ENCODE measurements at places on chromosomes 12 and 14.

DNA sequence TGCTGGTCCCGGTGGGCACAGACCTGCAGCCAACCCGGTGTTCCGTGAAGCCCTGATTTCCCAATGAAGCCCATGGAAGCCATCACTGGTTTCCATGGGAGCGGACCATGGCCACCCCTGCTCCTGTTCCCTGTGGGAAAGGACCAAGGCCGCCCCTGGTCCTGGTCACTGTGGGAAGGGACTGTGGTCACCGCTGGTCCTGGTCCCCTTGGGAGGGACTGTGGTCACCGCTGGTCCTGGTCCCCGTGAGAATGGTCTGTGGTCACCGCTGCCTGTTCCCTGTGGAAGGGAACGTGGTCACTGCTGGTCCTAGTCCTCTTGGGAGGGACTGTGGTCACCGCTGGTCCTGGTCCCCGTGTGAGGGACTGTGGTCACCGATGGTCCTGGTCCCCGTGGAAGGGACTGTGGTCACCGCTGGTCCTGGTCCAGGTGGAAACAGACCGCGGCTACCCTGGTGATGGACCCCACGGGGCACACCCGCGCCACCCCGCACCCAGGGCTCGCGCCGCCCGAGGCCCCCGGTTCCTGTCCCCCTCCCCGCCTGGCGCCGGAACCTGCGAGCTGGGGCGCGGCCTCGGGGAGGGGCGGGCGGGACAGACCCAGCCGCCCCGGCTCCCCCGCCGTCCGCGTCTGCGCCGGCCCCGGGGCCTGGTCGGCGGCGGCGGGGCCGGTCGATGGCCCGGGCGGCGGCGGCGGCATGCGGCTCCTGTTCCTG is at the start of gene GLT1D1:
TSS of gene GLT1D1 (plus strand) at position 594 of the 715 bp plus-strand sequence. CDS start at position 698, 104 bp downstream.
- DNase-seq: no peak

DNA sequence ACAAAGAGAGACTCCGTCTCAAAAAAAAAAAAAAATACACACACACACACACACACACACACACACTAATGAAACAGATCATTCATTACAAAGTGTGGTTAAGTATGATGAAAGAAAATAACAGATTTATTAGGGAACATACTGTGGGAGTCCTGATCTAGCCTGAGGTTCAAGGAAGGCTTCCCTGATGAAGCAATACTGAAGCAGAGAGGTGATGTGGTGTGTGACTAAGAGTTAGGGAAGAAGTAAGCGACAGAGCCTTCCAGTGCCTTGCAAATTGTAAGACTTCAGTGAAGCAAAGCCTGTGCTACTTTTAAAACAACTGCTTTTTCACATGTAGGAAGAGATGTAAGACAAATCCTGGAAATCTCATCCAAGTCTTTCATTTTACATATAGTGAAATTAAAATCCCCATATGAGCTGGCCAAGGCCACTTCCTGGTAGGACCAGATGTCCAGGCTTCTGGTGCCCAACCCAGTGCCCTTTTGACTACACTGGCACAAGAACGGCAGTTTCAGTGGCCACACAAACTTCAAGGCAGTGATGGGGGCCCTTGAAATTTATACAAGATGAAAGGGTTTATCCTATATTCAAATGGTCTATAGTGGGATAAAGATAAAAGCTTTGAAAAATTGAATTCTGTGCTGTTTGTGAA is 86.2 kb downstream of the STON2 start:
- no peak for DNase-seq

- no peak for DNase-seq
These were observed 5.7 kb upstream of the DNAAF2 start for GRCh38 chr14:49640540-49641417.

- no peak for DNase-seq
These were observed 572 bp upstream of the ACSS3 start for GRCh38 chr12:81077329-81077685.

GRCh38 chr12:131919366-131920156 is 9.5 kb upstream of the PUS1 start:
- DNase-seq: no peak

DNA sequence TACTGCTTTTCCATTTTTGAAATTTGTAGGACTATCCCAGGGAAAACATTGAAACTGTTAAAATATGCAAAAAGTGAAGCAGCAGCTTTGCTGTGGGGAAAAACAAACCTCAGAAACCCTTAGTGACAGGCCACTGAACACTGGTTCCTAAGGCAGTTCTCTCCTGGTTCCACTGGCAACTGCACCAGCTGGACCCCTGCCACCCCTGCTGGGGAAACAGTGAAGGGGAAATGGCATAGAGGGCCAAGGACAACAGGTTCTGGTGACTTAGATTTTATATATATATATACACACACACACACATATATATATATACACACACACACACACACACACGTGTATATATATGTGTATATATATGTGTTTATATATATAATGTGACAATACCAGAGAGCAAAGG is 16.2 kb upstream of the KRT7 start:
- DNase-seq: no peak

- DNase-seq: no peak
These were observed 241.4 kb downstream of the PHLDA1 start for GRCh38 chr12:75790219-75790618.

DNA sequence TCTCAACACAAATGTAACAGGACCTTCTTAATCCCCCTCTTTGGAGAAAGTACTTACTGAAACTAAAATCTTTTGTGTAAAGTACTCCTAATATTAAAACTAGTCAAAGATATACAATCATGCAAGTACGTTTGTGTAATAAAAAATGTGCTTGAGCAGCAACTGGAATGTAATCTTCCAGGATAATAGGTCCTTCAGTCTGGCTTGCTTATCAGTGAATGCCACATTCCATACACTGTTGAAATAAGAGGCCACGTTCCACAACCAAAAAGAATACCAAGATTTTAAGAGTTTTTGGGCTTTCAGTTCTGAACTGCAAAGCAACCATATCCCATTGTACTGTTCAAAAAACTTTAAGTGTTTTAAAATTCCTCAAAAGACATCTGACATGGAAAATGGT is 26.2 kb upstream of the GRIN2B start:
- no peak for DNase-seq

GRCh38 chr14:74195623-74196022 is 43.6 kb upstream of the VSX2 start:
- peak; percentile 92 for DNase-seq

- no peak for DNase-seq
These were observed 8.3 kb upstream of the PPP1R13B start for GRCh38 chr14:103855734-103856095.

- DNase-seq: no peak
These were observed 15.8 kb upstream of the OAS2 start for GRCh38 chr12:112962561-112962960.

GRCh38 chr12:2449586-2449985 is 345.2 kb upstream of the FKBP4 start:
- DNase-seq: no peak

DNA sequence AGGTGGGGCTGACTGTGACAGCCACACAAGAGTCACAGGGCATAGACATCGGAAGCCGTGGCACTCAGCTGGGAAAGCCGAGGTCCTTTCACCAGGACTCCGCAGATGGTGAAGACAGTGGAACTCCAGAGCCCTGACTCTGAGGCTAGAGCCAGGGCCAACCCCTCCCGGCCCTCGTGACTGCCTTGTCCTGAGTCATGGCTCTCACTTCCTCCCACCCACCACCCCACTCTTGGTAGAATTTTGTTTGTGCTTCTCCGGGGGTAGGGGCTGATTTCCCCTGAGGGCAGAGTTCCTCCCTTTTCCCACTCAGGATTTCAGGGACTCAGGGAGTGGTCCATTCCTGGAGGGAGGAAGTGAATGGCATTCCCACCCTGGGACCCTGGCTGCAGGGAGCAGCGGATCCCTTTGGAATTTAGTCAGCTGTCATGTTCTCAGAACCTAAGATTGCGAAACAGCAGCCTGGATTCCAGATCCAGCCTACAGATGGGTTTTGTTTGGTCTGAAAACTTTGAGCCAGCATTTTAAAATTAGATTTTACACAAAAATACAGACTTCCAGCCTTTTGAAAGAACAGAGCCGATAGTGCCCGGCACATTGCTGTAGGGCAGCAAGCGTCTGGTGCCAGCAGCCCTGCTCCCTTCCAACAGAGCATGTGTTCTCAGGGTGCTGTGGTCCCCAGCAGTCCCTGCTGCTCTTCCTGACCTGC is 50.7 kb downstream of the TPCN1 start:
- DNase-seq: no peak

DNA sequence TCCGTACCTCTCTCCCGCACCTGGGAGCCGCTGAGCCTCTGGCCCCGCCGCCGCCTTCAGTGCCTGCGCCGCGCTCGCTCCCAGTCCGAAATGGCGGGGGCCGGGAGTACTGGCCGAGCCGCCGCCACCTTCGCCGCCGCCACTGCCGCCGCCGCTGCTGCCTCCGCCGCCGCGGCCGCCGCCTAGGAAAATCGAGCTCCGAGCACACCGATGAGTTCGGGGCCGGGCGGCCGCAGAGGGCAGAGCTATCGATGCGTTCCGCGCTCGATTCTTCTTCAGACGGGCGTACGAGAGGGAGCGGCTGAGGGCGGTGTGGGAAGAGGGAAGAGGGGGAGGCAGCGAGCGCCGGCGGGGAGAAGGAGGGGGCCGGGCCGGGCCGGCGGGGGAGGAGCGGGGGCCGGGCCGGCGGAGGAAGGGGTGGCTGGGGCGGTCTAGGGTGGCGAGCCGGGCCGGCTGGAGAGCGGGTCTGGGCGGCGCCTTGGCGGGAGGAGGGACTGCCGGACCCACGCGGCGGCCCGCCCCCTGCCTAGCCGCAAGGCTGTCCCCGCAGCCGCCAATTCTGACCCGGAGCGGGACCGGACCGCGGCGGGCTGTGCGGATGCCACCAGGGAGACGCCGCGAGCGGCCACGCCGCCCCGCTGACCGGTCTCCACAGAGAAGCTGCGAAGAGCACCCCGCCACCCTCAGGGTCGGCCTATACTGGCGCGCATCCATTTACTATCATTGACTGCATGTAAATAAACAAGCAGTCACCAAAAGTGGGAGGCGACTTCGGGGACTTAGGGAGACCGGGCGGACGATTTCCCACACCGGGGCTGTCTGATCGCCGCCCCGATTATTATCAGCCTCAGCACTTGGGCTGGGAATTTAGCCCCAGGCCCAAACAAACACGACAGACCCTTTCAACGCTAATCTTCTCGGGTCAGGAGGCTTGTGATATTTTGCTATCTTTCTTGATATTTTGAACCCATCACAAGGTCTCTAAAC is at the start of gene KRAS:
TSS of gene KRAS (minus strand) at position 186 of the 987 bp plus-strand sequence.
- peak; percentile 80 for DNase-seq

All from NCI-H1694 treated with DMSO at 0.1 percent for 48 hours (cell line).